CD8-positive, alpha-beta T cell (primary cell): ENCODE measurements at places on chromosomes 2 and 18.

GRCh38 chr18:32507093-32507492, 36.4 kb upstream of the GAREM1 start:
- DNase-seq = no peak

- DNase-seq = peak; percentile 37
These were observed 83.0 kb downstream of the STPG4 start for GRCh38 chr2:47072018-47072691.

GRCh38 chr2:236613612-236614011, 44.0 kb downstream of the ACKR3 start:
- DNase-seq = no peak

DNA sequence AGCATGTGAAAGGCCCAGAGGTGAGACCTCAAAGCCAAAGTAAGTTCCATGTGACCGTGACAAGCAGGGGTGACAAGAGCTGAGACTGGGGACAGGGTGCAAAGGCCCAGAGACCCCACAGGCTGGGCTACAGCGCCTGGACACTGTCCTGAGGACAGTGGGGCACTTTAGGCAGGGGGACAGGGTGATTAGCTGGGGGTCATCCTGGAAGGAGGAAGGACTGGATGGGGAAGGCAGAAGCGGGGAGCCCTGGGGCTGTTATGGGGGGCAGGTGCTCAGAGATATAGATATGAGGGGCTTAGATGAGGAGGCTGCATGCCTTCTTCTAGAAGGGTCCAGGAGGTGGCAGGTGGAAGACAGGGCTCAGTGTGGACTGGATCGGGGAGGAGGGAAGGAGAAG, 31.5 kb downstream of the KIF1A start:
- DNase-seq = no peak

DNA sequence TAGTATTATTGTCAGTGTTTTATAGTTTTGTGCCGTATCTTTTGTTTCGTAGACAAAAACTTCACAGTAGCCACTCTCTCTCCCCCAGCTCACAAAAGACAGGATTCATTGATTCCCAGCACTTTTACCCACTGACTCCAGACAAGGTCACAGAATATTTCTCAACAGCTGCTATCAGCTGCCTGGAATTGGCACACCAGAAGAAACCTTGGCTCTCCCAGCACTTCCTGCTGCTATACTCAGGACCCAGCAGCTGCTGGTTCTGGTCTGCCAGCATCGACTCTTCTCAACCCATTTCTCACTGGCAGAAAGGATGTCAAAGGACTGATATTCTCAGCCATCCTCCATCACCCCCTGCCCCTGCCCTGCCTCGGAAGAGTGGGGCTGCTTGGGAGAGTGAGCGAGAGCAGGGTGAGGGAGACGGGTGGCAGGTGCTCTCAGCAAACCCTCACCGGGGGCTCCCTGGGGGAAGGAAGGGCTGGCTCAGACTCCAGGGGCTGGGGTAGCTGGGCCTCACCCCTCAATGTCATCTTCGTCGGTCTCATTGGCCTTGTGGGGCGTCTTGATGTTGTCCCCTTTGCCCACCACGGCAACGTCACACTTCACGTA, 6.1 kb upstream of the OTOF start:
- DNase-seq = no peak
